ENCODE measurements at places on chromosomes 5 and 9.
A peak's percentile ranks its signal among the peaks of the same experiment; 100 is the strongest.

DNA sequence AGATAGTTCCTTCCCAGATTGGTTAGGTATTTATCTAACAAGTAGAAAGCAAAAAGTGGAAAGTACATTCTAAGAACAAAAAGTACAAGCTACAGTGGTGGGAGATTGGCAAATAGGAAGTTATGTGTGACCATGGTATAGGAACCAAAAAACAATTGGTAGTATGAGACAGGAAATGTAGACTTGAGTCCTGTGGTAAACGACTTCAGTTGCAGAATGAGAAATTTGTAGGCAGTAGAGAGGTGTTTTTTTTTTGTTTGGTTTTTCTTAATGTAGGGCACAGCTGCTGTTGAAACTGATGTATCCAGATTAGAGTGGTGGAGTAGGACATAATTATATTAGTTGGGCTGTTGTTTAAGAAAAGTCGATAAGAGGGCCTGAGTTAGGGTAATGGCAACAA lies 72.0 kb downstream of the CCNH start:
- DNase-seq = no peak

DNA sequence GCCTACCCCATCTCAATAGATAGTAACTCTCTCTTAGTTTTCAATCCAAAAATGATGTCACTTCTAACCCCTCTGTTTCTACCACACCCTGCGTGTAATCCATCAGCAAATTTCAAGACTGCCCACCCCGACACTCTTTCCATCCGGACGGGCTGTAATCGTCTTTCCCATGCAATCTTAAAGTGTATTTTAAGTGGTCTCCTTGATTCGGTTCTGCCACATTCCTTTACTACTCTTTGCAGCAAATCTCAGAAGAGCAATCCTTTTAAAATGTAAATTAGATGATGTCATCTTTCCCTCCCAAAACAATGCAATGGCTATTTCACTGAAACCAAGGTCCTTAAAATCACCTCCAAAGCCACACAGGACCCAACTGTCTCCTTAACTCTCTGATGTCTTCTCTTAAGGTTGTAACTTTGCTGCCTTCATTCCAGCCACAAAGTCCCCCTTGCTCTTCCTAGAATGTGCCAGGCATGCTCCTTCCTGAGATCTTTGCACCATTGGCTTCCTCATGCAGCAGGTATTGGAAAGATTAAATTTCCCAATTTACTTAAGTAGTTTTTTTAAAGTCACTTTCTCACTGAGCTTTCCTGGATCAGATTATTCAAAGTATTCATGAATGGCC lies 932.5 kb upstream of the WWC1 start:
- DNase-seq = no peak

GRCh38 chr5:62460578-62460983 lies 48.0 kb downstream of the IPO11 start:
- DNase-seq = no peak

GRCh38 chr5:54171645-54172384 lies 138.6 kb downstream of the ARL15 start:
- DNase-seq = peak; percentile 16

DNA sequence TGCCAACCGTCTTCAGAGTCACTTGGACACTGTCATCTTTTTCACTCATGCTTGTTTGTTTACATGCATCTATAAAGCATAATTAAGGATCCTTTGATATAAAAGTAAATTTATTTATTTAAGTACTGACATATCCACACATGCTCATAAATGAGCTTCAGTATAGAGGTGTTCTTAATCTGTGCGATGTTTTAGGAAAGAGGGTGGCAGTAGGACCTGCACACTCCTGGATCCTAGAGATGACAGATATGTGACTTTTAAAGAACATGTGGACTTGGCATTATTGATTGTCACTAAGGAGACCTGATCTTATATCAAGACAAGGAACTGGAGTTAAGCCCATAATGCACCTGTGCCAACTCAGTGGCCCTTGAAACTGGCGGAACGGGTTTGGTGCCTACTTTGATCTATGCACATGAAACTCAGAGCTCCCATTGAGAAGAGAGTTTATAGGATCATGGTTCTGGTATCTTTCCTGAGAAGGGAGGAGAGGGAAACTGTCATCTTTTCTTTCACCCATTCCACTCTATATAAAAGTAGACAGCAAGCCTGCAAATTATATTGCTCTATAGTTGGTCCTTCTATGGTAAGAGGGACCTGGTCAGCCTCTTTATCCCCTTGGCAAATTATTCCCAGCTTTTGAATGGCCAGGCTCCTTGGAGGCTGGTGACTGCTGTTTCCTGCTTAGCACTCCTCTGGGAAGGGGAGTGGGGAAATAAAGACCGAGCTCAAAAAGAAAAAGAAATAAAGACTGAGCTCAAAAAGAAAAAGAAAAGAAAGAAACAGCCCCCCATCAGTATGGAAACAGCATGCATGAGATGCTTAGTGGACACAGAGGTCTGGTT lies 57.8 kb upstream of the LIFR start:
- peak; percentile 22 for DNase-seq

GRCh38 chr5:366541-367357 lies 45.2 kb downstream of the AHRR start:
- no peak for DNase-seq

DNA sequence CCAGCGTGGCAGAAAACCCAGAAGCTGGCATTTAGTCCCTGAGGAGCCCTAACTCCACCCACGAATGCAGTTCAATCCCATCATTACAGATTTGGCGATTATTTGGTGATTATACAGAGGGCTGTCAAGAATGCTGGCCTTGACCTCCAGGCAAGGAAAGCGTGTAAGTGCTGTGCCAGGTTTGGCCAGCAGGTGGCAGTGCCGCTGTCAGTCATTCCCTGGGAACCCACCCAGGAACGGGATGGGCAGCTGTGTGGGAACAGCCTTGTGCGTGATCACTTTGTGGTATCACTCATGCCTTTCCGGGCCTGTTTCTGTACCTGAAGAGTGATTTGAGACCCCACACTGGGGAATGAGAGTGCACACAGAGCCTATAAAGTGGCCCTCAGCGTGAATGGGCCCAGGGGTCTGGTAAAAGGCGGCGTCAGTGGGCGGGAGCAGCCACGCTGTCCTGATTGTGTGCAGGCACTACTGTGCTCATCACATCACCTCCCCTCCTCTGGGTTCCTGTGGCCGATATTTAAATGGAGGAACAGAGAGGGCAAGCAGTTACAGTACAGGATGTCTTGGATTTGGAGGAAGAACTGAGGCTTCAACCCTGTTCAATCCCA lies 215.6 kb downstream of the ROR2 start:
- DNase-seq = no peak

GRCh38 chr9:131048820-131049219 lies 39.8 kb downstream of the LAMC3 start:
- no peak for DNase-seq

GRCh38 chr9:33374634-33375237 lies 27.6 kb downstream of the AQP7 start:
- peak; percentile 12 for DNase-seq

DNA sequence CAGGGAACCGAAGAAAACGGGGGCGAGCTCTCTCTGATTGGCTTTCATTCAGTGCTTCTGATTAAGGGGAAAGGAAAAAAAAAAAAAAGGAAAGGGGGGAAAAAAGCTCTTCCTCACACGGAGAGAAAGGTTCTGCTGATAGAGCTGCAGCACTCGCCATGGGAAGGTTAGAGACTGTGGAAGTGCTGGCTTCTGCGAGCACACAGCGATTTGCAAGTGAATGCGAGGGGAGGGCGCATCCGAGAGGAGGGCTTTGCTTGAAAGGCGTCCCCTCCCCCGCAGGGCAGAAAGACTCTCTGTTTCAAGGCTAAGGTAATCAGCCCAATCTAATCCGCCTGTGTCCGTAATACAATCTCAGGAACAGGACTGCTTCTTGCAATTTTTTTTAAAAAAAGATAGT lies at the start of gene CDH10:
Gene CDH10 (minus strand): TSS at position 218 of the 400 bp plus-strand sequence. CDS start 51,488 bp downstream, outside the sequence.
- DNase-seq = no peak

GRCh38 chr5:145834917-145835847 lies at the start of gene PRELID2:
Gene PRELID2 (minus strand): TSS chr5:145835342. CDS start chr5:145835251, 91 bp downstream.
- DNase-seq = no peak

DNA sequence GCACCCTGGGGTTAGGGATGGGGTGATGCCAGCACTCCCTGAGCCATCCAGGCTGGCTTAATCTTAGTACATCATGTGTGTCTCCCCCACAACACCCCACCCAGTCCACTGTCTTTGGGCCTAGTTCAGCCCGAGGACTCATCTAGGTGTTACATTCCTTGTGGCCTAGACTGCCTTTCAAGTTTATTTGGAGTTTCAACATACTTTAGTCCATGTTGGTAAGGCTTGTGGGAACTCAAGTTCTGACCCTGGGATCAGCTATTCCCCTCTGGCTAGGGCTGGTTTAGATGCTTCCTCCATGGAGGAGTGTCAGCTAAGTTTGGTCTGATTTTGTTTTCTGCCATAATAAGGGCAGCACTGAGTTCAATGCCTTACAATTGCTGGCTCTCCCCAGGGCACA lies 302.4 kb downstream of the SMARCA2 start:
- DNase-seq = peak; percentile 29

DNA sequence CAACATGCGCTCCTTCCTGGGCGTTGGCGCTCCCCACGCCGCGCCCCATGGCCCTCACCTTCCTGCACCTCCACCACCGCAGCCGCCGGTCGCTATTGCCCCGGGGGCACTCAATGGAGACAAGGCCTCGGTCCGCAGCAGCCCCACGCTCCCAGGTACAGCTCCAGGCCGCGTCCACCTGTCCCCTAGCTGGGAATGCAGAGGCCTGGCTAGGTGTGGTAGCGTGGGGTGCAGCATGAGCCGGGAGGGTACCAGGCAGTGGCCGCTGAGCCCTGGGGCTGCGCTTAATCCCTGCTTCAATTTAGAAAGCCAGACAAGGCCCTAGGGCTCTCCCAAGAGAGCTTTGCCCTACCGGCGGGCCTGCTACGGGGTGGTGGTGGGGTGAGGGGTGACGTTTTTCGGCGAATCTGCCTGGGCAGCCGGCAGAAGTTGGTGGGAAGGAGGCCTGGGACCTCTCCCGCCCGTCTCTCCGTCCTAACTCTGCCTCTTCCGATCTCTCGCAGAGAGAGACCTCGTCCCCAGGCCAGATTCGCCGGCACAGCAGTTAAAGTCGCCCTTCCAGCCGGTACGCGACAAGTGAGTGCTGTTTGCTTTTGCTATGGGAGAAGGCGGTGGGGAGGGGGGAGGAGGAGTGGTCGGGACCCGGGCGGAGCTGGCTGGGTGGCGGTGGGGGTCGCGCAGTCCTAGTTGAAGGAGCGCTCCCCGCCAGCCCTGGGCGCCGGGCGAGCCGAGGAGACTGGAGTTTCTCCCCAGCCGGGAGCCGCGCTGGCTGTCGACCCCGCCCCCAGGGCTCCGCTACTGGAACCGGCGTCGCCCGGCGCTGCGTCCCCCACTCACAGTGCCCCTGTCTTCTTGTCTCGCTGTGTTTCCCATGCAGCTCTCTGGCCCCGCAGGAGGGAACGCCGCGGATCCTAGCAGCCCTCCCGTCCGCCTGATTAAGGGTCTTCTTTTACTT lies 4.8 kb downstream of the IRX1 start:
- DNase-seq = no peak

- DNase-seq = no peak
Measured at GRCh38 chr9:117697046-117697445, 7.2 kb upstream of the TLR4 start.

DNA sequence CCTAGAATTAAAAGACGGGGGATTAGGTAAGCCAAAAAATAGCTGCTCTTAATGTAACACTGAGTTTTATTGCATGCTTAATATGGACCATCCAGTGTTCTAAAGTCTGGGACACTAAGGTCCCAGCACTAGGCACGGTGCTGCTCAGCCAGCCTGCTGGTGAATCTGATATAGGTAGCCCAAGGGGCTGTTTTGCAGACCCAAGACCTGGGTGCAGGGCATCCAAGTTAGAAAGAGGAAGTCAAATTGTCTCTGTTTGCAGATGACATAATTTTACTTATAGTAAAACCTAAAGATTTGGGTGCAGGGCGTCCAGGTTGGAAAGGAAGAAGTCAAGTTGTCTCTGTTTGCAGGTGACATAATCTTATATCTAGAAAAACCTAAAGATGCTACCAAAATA lies 17.8 kb downstream of the IFNA5 start:
- no peak for DNase-seq

- DNase-seq = no peak
Measured at GRCh38 chr5:36666274-36666673, 59.9 kb downstream of the SLC1A3 start.

DNA sequence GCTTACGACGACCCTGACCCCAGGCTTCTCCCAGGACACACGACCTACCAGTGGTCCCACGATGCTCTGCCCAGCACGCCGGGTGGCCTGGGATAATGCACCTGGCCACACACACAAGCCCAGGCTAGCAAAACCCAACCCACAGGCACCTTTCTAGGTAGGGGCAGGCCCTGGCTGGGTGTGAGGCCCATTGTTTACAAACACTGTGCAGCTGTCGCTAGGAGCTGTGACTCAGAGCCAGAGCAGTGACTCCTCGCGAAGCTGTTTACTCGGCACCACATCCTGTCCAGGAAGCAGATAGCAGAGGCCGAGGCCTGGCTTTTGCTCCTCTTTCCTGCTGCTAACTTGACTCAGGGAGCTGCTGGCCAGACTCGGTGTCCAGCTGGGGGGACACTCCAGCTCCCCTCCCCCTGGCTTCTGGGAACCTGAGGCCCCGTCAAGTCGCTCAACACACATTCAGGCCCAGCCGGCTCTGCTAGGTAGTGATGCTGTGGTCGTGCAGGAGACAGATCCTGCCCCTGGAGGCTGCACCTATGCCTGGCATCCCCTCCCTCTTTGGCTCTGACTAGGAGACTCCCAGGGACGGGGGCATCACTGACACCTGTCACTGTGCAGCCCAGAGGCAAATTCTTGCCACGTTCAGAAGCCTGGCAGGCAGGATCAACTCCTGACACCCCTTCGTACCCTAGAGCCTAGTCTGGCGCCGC lies 12.8 kb upstream of the RALGDS start:
- peak; percentile 92 for DNase-seq

DNA sequence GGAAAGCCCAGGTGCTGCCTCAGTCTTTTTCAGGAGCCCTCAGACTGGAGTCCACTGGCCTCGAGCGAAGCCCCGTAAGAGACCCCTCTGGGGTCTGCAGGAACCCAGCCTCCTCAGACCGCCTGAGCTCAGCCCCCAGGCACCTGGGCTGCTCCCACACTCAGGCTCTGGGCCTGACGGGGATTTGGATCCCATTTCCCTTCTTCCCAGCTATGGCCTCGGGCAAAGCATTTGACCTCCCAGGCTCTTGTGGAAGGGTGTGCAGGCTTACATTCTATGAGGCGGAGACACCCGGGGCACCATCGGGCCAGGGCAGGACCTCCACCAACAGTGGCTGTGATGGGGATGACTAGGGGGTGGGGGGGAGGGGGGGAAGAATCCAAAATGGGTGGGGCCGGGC lies 4.5 kb downstream of the AGPAT2 start:
- no peak for DNase-seq

DNA sequence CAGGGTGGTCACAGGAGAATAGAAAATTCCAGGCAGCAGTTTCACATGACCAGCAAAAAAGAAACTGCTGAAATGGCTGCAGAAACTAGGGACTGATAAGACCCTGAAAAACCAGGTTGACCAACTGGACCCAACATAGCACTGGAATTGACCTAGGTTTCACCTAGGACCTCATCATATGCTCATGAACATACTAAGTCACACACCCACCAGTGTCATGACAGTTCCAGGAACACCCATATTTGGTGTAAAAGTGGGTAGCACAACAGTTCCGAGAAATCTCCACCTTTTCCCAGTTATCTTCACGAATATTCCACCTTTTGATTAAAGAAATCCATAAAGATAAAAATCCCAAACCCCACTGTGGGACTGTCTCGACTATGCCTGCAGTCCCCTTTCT lies 182.2 kb downstream of the AGTPBP1 start:
- DNase-seq = no peak
